ENCODE measurements at places on chromosomes 3 and 15.

DNA sequence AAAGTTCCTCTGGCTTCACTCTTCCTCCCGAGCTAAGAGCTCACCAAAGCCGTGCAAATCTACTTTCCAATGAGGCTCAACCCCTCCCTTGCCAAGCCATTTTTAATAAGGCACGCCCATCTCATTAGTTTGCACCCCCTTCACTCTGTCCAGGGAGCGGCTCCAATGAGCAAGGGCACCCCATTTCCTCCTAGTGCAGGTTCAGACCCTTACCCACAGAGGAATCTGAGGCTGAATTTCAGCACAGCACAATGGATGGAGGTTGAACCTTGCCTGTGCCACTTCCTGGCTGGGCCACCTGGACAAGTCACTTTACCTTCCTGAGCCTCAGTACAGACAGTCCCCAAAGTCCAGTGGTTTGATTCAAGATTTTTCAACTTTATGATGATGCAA is 25.4 kb downstream of the XPC start:
- DNase-seq = no peak

- peak; percentile 63 for DNase-seq
Measured at GRCh38 chr15:40340038-40340739, 550 bp downstream of the CCDC9B start.

GRCh38 chr3:101900316-101900715 is 51.0 kb downstream of the NFKBIZ start:
- no peak for DNase-seq

GRCh38 chr3:182308328-182308727 is 485.0 kb upstream of the ATP11B start:
- no peak for DNase-seq

DNA sequence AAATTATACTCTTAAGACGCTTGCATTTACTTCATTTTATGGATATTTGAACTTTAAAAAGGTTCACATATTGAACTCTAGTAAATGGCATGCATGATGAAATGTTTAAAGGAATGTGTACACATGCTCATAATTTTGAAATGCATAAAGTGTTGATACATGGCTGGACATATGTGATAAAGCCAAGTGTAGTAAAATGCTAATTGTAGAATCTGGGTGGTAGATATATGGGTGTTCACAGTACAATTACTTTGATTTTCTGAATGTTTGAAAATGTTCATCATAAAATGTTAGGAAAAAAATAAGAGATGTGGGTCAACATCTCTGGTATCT is 4.2 kb upstream of the EFHB start:
- no peak for DNase-seq

- no peak for DNase-seq
Measured at GRCh38 chr3:124882816-124883747, 4.1 kb downstream of the ITGB5 start.

GRCh38 chr3:185645596-185646381 is 59.7 kb downstream of the SENP2 start:
- no peak for DNase-seq

DNA sequence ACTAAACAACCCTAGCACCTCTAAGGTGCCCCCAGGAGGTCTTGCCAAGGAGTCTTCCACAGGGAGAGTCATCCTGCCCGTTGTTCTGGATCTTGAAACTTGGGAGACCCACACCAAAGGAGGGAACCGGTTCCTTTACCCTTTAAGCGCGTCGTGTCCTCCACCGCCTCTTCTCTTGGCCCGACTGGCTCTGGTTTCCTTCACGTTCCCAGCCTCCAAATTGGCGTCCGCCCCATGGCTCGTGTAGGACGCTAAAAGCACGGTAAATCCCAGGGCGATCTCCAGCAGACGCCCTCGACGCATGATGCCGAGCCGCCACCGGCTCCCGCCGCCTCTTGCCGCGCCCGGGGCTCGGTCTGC is 1.1 kb downstream of the FBN1 start:
- DNase-seq = no peak

DNA sequence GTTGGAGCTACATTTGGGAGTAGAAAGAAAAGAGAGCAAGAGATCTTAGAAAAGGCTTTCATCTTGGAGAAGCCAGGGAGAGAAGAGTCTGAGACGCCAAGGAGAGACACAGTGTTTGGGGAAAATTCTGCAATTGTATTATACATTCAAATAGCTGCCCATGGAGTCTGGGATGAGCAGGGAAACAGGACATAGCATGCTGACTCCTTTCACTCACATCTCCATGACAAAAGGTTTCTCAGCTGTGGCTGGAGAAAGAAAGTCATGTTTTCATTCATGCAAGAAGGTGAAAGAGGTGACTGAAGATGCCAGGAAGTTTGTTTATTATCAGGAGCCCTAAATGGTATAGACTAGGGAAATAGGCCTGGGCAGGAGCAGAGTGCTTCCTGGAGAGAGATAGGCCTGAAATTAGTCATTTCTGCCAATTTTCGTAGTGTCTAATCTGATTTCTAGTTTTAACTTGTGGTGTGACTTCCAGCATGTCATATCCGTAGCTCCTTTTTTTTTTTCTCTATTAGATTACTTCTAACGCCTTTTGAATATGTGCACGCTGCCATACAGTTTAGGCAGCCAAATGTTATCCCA is 34.1 kb downstream of the ACP3 start:
- no peak for DNase-seq

GRCh38 chr3:114405202-114405990 is 111.6 kb downstream of the TIGIT start:
- no peak for DNase-seq

GRCh38 chr15:23484870-23485269 is 37.8 kb upstream of the GOLGA6L2 start:
- DNase-seq = no peak

DNA sequence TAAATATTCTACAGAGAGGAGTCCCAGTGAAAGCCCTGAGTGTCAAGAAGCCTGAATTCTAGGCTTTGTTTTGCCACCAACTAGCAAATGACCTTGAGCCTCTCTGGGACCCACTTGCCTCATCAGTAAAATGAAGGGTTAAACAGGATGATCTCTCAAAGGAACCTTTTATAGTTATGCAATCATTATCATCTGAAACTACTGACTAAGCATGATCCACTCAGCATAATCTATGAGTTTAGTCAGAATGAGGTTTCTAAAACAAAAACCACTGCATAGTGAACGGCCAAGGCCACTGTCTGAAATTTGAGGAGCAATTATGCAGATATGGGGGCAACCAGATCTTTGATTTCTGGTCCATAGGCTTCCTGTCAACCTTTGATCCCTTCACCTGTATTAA is 319.0 kb downstream of the MECOM start:
- no peak for DNase-seq

DNA sequence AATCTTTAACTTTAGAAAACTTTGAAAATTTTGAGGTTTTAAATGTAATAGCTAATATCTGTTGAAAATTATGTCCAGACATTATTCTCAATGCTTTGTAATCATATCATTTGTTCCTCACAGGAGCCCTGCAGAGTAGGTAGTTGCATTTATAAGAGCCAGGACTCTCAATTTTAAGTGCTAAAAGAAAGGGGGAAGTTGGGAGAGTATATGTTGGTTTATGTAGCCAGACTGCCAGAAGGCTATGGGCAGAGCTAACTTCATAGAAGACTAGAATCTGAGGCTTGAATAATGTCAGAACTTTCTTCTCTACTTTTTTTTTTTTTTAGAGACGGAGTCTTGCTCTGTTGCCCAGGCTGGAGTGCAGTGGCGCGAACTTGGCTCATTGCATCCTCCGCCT is 9.1 kb downstream of the VPS8 start:
- no peak for DNase-seq

GRCh38 chr15:99464137-99464536 is 101.6 kb upstream of the MEF2A start:
- DNase-seq = no peak

- DNase-seq = no peak
Measured at GRCh38 chr3:99867594-99868310, 50.1 kb downstream of the CMSS1 start.

DNA sequence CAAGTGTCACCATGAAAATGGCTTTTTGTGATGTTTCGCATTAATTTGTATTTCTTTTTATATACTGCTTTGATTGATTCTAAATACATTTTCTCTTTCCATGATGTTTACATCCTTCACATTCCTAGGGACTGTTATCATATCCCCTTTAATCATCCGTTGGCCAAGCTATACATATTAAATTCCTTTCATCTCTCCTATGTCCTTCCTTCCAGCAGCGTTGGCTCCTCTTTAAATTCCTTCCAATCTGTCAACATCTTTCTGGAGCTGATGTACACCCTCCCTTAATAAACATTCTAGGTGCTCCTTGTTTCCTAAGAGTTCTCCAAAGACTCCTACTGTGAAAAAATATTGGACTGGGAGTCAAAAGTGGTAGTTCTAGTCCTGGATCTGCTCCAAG is 87.8 kb downstream of the IGF2BP2 start:
- no peak for DNase-seq

- DNase-seq = no peak
Measured at GRCh38 chr15:67510597-67511190, 10.2 kb upstream of the C15orf61 start.

GRCh38 chr15:58235961-58236360 is 97.8 kb downstream of the AQP9 start:
- no peak for DNase-seq

- no peak for DNase-seq
Measured at GRCh38 chr3:176514297-176514696, 683.0 kb downstream of the TBL1XR1 start.

- no peak for DNase-seq
Measured at GRCh38 chr3:130392266-130392665, 46.8 kb downstream of the COL6A5 start.

GRCh38 chr3:166526881-166527280 is 689.7 kb upstream of the BCHE start:
- DNase-seq = no peak

DNA sequence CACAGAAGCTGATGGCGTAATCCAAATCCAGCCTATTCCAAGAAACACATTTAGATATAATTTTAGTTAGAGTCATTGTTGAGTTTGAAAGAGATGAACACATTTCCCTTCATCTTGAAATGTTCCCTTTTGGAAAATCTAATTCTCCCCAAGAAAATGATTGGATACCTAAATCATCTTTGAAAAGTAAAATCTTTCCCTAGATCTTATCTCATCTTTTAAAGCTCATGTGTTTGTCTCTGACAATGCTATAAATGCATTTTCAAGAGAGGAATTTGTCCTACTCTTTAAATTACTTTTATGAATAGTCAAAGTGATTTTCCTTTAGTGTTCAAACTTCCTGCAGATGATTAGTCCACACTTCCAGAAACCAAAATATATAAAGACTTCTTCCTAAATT is 82.6 kb upstream of the CNTN6 start:
- no peak for DNase-seq

DNA sequence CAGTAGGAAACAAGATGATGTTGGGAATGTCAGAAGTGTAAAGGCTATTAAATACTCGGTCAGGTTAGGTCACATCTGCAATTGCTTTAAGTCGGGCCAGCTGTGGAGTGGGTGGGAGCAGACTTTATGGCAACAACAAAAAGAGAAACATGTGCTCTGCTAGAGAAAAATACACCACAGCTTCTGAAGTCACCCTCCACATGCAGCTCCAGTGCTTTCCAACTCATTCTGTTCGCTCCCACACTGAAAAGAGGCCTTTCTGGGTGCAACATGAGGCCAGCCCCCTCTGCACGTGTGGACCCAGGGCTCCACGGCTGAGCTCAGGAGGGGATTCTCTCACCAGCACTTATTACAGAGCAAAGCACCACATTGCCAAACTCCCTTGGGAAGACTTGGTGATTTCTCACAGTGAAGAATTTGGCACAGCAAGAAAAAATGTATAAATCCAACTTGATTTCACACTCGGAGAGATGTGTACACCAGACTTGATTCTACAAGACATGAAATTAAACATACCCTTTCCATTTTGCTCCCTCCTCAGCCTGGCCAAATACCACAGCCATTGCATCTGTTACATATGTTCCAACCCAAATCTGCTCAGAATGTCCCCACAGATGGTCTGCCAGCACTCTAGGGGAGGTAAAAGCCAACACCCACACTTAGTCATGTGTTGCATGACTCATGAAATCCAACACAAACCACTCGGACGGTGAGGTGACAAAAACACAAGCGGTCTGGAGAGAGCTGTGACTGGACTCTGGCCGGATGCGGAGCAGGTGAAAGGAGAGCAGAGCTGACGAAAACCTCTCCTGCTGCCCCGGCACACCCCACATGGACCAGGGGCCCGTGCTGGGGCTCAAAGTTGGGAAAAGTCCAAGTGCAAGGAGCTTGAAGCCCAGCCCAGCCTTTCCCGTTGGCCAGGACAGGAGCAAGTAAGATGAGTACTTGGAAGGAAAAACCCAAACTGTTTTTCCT is 74.6 kb downstream of the ITGB5 start:
- peak; percentile 84 for DNase-seq

DNA sequence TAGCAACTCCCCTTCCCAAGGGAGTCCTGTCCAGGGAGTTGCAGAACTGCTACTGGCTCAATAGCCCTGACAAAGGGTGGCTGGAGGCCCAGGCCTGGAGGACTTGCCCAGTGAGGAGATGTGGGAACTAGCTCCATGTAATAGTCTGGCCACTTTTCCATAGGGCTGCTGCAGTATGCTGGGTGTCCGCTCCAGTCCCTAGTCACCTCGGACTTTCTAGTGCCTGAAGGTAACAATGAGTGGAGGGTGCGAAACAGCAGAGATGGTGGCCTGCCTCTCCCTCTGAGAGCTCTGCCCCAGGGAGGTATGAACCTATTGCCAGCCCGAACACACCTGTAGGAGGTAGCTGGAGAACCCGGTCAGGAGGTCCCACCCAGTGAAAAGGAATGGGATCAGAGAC is 42.0 kb upstream of the GCSAM start:
- no peak for DNase-seq

- DNase-seq = no peak
Measured at GRCh38 chr3:101879102-101879501, 29.8 kb downstream of the NFKBIZ start.

DNA sequence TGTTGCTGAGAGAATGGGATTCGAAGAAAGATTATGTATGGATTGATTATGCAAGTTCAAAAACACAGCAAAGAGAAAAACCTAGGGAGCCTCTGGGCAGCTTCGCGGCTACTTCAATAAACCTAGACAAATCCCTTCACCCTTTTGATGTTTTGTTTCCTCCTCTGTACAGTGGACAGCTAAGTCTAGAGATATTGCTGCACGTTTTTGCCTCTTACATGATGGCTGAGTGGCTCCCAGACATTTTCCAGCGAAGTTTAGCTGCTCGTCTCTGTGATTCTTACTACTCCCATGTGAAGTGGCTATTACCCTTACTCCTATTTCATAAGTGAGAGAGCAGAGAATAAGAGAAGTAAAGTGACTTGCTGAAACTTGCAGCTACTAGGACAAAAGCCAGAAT is 695.0 kb upstream of the GRM7 start:
- DNase-seq = no peak

DNA sequence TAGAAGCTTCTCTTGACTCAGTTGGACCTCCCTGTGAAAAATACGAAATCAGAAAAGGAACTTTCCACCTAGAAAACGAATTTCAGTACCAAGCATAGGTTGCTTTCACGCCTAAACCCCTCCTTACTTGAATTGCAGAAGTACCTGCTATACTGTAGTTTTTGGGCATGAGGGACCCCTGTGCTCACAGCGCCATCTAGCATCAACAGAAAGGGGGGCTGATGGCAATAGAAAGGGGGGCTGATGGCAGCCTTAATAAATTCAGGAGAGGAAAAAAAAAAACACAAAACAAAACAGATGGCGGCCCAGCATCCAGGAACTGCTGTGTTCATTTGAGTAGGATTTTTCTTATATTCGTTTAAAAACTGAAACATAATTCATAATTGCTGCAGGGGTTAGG is 96.7 kb downstream of the NPAP1 start:
- DNase-seq = no peak
